ENCODE measurements at places on chromosomes 7 and 10. TPM values are rescaled to one million over a fixed set of nuclear protein-coding genes. Genes with fewer than 3 reads are reported as not detected.

Gene FKBP6
- total RNA-seq, result not detected

Gene PNLIPRP2
- 1.1 TPM for total RNA-seq

Gene C10orf62
- total RNA-seq, result 0.32 TPM

Gene PPP3CB
- total RNA-seq, result 32.0 TPM

Gene STAG3
- total RNA-seq, result 1.2 TPM

- H3K36me3 ChIP-seq, result no peaks in the 10 kb centered on the region
- H3K4me3 ChIP-seq, result no peak overlapping the region
- no peak for DNase-seq
These were observed 56.0 kb downstream of the MKLN1 start for GRCh38 chr7:131383417-131384285.

DNA sequence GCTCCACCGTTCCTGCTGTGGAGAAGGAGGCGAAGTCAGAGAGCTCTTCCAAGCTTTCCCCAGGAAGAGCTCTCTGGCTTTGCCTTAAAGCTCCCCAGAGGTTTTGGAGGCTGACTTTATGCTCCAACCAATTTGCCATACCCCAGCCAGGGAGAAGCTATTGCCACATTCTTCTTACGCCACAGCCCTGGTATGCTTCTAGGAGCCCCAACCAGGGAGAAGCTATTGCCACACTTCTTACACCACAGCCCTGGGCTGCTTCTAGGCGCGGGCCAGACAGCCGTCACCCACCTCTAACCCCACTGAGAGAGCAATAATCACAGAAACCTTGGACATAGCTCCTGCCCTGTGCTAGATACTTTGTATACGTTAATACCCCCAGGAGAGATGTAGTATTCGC is 951 bp downstream of the ELOVL3 start:
- DNase-seq, result no peak
- no peak overlapping the region for H3K27ac ChIP-seq

- no peaks in the 10 kb centered on the region for H3K27me3 ChIP-seq
- H3K4me3 ChIP-seq, result no peak overlapping the region
- no peaks in the 10 kb centered on the region for H3K36me3 ChIP-seq
These were observed 166.3 kb upstream of the AHR start for GRCh38 chr7:17131983-17132655.

- H3K27me3 ChIP-seq, result no peaks in the 10 kb centered on the region
- H3K36me3 ChIP-seq, result no peaks in the 10 kb centered on the region
- no peak overlapping the region for H3K27ac ChIP-seq
- H3K4me1 ChIP-seq, result 0 out of 2 replicates have a peak, but pooled peaks cover 6% of the 10 kb centered on the region
These were observed 180.5 kb downstream of the TAX1BP1 start for GRCh38 chr7:27920281-27920946.

- no peak overlapping the region for H3K4me3 ChIP-seq
- no peaks in the 10 kb centered on the region for H3K36me3 ChIP-seq
- H3K4me1 ChIP-seq, result no peaks in the 10 kb centered on the region
- no peaks in the 10 kb centered on the region for H3K27me3 ChIP-seq
- H3K27ac ChIP-seq, result no peak overlapping the region
These were observed 8.9 kb downstream of the CFAP46 start for GRCh38 chr10:132933308-132934042.
